ENCODE measurements at places on chromosomes 12 and 14. TPM values are rescaled to one million over a fixed set of nuclear protein-coding genes. Genes with fewer than 3 reads are reported as not detected.
A peak's percentile ranks its signal among the peaks of the same experiment; 100 is the strongest.

GRCh38 chr12:91743704-91744321, 401.8 kb downstream of the BTG1 start:
- no peak for DNase-seq

The SRSF9 gene
- total RNA-seq = 38.6 TPM

The MYBPC1 gene
- 3.1 TPM for total RNA-seq

DNA sequence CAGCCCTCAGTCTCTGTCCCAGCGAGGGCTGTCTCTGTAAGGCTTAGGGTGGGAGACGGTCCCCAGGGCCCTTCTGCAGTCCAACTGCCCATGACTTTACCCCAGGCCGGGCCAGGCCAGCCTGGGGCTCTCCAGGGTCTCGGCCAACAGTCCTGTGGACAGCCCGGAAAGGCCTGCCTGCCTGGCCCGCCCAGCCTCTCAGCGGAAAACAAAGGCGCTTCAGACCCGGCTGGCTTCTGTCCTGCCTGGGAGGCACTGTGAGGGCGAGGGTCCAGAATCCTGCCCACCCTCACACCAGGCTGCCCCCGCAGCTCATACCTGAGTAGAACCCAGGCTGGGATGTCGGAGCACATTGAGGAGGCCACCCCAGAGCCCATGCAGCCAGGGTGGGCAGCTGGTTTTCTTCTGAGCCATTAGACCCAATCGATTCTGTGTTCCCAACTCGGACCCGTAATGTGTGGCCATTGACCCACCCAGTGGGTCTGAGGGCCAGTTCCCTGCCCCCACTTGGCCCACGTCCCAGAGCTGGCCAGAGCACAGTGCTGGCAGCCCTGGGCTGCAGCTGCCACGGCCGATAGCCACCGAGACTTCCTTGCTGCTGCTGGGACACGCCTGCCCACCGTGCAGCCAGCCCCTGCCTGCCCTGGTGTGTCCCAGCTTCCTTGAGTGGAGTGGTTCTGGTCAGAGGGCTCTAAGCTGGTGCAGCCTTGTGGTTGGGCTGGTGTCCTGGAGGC, 1.6 kb downstream of the CRIP2 start:
- DNase-seq = no peak

DNA sequence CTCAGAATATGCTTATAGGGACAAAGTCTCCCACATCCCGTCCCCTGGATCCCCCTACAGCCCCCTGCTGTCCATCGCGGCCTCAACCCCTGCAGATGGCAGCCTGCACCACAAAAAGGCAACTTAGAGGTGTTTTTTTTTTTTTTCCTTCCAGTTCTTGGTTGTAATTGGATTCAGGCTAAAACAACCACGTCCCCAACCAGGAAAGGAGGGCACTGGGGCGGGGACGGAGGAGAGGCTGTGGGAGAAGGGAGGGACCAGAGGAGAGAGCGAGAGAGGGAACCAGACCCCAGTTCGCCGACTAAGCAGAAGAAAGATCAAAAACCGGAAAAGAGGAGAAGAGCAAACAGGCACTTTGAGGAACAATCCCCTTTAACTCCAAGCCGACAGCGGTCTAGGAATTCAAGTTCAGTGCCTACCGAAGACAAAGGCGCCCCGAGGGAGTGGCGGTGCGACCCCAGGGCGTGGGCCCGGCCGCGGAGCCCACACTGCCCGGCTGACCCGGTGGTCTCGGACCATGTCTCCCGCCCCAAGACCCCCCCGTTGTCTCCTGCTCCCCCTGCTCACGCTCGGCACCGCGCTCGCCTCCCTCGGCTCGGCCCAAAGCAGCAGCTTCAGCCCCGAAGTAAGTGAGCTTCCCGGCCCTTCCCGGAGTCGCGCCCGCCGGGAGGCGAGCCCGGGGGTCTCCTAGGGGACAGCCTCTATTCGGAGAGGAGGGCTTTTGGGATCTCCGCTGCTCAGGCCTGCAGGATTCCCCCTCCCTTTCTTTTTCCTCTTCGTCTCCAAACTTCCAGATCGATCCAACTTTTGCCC, at the start of gene MMP14:
Gene MMP14 (plus strand): TSS at position 285 of the 813 bp plus-strand sequence. CDS start 233 bp downstream, at position 518.
- DNase-seq = no peak

DNA sequence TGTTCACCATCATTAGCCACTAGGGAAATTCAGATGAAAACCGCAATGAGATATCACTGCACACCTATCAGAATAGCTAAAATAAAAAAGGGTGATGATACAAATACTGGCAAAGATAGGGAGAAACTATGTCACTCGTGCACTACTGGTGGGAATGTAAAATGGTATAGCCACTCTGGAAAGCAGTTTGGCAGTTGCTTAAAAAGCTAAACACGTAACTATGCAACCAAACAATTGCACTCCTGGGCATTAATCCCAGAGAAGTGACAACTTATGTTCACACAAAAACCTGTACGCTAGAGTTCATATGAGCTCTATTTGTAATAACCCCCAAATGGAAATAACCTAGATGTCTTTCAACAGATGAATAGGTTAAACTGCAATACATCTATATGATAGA, 35.4 kb downstream of the GPR135 start:
- no peak for DNase-seq

DNA sequence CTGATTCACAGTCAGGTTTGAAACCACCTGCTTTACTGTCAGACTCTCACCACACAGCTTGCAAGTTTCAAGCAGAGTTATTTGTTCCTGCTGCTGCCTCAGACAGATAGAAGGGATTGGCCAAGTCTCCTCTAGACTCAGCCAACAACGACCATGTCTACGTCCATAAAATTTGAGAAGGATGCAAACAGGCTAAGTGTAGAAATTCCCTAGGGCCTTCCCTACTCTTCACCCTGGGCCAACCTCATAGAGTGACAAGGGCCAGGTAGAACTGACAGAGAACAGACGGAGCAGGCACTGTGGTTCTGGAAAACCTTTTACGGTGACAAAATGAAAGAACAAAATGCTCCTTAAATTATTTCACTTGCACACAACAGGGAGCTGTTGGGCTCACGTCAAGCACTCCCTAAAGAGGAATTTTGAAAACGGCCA, 39.5 kb downstream of the CLIP1 start:
- DNase-seq = no peak

The NEUROD4 gene
- not detected for total RNA-seq

DNA sequence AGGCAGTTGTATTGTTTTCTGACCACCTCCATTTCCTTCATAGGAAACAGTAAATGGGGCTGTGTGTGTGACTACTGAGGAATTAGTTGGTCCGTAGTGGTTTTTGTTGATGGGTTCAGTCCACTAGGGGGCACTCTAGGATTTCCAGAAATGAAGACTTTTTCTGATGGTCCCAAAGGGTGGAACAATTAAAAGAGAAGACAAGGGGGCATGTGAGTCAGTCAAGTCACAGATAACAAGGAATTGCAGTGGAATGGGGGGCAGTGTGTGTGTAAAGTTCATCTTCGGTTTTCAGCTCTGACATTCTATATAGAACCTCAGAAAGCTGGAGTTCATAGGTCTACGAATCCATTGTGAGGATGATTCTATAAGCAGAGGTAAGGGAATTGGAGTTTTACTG, 186.6 kb upstream of the OR4E1 start:
- no peak for DNase-seq

DNA sequence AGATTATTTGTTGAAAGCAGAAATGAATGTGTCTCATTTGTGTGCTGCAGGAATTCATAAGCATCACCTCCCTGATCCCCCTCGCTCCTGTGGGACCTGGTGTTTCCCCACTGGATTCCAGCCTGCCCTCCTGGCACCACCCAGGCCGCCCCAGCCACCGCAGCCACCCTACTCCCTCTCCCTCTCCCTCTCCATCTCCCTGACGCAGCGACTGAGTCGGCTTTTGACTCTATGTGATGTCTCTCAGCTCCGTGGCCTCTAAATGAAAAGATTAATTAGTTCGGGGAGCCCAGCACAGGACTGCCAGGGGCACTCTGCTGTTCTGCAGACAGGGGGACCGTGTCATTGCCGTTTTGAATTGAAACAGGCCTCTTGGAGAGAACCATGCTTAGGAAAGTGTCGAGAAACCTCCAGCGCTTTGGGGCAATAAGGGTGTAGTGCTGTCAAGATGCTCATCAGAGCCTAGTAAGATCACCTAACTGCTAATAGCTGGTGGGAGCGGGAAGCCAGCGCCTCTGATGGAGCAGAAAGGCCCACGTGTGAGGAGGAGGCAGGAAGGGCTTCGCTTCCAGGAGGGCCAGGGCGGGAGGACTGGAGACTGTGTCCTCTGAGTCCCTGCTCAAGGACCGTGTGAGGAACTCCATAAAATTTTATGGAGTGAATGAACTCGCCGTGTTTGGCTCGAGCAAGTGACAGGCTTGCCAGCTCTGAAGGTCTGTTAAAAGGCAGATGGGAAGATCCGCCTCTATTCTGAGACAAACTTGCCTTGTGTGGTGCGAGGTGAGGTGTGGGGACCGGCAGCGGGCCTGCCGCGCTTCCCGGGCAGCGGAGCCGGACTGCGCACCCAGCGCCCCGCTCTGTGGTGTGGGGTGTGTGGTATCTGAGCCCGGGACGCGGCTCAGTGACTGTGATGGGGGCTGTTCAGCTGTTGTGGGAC, 157.4 kb upstream of the C14orf180 start:
- peak; percentile 61 for DNase-seq

The HHIPL1 gene
- 1.9 TPM for total RNA-seq

The TAS2R10 gene
- total RNA-seq = 0.30 TPM

- DNase-seq = no peak
Measured at GRCh38 chr14:23525611-23526010, 26.0 kb downstream of the ZFHX2 start.

- DNase-seq = no peak
Measured at GRCh38 chr14:22613736-22614239, 15.7 kb downstream of the ABHD4 start.

DNA sequence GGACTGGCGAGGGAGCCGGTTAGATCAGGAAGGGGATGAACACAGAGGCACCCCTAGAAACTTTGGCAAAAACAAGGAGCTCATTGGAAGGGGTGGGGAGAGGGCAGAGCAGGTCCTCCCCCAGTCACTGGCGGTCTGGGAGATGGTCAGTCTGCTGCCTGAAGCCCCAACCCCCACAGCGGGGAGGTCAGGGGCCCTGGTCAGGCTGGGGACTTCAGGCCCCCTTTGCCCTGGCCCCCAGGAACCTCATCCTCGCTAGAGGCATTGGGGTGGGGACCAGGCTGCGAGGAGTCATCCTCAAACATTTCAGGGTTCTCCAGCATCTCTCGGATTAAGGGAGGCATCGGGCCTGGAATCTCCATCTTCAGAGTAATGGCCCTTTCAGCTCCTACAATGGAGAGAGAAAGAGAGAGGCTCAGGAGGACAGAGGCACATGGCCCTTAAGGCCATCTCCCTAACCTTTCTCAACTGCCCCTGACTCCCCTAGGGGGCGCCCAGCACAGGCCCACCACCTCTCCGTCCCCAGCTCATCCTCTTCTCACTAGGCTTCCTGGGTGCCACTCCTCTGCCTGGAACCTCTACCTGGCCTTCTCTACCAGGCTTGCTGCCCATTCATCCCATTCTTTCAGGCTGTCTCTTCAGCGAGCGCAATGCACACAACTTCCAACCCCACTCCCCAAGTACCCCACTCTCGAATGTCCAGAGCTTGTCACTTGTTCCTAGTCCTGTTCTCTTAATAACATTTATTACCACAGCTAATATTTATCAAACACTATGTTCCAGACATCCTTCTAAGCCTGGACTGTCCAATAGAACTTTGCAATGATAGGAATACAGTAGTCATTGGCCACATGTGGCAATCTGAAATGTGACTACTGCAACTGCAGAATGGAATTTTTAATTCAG, 4.7 kb upstream of the ITGB7 start:
- DNase-seq = no peak

The COX6A1 gene
- 232 TPM for total RNA-seq

The SART3 gene
- 29.2 TPM for total RNA-seq

DNA sequence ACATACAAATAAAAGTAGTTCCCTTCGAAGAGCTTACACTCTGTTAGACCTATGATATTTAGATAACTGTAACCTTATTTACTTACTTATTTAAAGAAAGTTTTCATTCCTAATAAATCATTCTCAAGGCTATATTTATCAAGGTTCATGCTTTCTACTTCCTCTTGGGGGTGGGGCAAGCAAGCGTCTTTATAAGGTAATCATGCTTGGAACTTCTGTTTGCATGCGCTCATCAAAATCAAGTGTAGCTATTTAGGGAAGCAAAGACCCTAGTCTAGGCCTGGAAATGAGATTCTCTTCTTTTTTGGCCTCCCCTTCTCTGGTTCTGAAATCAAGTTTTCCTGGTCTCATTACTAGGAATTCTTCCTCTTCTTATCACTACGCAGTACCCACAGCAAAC, 766 bp downstream of the RERG start:
- DNase-seq = no peak

DNA sequence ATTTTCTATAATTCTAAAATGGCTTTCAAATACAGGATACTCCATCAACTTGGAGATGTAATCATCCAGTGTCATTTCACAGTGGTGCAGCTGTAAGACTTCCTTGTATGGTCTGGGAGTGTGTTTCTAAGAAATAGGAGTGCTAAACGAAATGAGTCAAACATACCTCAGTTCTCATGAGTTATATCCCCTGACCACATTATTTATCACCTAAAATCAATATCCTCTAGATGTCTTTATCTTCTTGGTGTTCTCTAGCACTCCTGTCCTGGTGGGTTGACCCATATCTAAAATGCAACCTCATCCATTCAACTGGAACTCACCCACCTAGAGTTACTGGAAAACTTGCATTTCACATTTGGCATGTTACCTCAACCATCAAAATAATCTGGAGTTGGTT, 33.2 kb downstream of the TMEM30B start:
- DNase-seq = no peak

DNA sequence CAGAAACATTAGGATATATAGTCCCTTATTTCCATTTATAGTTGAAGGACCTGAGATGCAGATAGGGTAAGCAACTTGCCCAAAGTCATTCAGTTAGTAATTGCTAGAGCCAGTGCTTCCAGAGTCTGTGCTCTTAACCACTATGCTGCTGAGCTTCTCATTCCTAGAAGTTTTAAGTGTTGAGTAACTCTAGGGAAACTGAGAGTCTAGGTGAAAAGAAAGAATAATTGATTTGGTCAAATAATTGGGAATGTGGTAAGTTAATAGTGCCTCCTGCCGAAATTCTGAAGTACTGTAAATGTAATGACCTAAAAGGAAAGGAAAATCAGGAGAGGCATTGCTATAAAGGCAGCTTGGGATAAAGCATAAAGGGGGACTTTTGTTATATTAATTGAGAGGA, 14.1 kb downstream of the PYROXD1 start:
- DNase-seq = no peak

DNA sequence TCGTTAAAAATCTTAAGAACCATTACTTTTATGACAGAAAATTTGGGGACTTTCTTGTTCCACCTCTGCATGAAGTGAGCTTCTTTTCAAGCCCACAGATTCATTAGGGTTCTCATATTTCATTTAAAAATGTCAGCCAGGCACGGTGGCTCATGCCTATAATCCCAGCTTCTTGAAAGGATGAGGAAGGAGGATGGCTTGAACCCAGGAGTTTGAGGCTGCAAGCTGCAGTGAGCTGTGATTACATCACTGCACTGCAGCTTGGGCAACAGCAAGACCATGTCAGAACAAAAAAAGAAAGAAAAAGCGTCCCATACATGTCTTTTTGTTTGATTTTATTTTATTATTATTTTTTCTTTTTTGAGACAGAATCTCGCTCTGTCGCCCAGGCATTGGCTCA, 43.4 kb upstream of the ATF1 start:
- no peak for DNase-seq

- no peak for DNase-seq
Measured at GRCh38 chr14:41062826-41063225, 543.9 kb upstream of the LRFN5 start.

Measured in cardiac septum (tissue), 1 donor.